NCI-H2081 treated with DMSO at 0.1 percent for 48 hours (cell line): ENCODE measurements at places on chromosomes 5 and 9.

- DNase-seq = no peak
These were observed 193.3 kb downstream of the SMC2 start for GRCh38 chr9:104287253-104287878.

DNA sequence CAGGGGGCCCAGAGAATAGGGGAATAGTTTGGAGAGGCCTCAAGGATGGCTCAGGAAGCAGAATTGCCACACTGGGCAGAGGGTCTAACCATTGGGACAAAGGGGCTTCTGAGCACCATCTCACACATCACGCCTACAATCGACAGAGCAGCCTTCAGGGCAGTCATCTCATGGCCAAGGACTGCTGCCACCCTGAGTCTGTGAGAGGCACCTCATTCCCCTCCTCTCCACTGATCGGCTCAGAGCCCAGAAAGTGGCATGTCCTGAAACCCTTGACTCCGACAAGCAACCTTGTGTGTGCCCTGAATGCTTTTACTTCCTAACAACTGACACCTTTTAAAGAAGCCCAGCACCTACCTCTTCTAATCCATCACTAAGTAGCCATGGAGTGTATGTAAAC is 128.9 kb upstream of the PTPN3 start:
- no peak for DNase-seq

- no peak for DNase-seq
These were observed 82.3 kb downstream of the PTCD2 start for GRCh38 chr5:72402381-72402890.

DNA sequence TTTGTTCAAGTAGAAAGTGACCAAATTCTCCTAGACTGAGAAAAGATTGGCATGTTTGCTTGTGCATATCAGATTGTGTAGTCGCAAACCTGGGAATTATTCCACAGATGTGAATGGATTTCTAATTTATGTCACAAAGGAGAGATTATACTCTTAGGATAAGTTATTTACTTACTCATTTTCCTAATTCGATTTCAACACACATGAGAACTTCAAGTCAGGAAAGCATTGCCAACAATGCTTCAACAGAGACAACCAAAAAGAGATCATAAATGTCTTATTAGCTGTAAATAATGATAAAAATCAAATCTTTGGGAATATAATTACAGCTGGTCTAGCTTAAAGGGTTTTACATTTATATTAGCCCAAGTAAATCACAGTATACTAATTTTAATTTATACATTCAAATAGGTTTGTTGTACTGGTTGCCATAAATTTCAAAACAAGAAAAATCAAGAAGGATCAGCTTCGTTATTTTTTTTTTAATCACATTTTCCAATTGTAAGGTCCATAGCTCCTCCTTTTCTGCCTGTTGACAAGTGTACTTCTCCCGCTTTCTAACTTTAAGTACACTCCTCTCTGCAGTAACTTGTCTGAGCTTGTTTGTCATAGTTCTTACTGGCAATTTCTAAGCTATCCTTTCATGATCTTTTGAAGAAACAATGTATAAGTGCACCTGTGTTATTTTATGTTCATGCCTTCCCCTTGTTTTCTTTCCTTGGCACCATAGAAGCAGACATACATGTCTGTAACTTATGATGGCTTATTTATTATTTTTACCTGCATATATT is 246.6 kb downstream of the DEPDC1B start:
- DNase-seq = no peak

- no peak for DNase-seq
These were observed 337.0 kb downstream of the PLK2 start for GRCh38 chr5:58122848-58123392.

DNA sequence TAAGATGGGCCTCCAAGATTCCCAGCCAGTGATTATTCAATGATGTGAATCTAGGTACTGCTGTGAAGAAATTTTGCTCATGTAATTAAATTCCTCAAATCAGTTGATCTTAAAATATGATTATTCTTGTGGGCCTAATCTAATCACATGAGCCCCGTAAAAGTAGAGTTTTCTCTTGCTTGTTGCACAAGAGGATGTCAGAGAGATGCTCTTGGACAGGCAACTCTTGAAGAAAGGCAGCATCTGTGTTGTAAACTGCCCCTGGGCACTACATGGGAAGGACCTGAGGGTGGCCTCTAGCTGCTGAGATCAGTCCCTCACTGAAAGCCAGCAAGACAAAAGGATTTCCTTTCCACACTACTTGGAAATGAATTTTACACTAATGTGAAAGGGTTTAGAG is 132.9 kb downstream of the TRPM3 start:
- DNase-seq = no peak

- no peak for DNase-seq
These were observed 18.8 kb downstream of the UGCG start for GRCh38 chr9:111915425-111915758.

DNA sequence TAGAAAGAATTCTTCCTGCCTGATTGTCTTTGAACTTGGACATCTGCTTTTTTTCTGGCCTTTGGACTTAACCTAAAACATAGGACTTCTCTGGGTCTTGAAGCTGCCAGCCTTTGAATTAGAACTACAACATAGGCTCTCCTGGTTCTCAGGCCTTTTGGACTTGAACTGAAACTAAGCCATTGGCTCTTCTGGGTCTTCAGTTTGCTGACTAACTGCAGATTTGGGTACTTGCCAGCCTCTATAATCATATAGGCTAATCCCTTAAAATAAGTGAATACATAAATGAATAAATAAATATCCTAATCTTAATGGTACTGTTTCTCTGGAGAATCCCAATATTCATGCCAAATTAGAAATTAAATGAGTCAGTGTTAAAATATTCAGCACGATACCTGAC is 473.4 kb upstream of the PAPPA start:
- DNase-seq = no peak

GRCh38 chr5:62386824-62387223 is 16.9 kb downstream of the DIMT1 start:
- DNase-seq = no peak

DNA sequence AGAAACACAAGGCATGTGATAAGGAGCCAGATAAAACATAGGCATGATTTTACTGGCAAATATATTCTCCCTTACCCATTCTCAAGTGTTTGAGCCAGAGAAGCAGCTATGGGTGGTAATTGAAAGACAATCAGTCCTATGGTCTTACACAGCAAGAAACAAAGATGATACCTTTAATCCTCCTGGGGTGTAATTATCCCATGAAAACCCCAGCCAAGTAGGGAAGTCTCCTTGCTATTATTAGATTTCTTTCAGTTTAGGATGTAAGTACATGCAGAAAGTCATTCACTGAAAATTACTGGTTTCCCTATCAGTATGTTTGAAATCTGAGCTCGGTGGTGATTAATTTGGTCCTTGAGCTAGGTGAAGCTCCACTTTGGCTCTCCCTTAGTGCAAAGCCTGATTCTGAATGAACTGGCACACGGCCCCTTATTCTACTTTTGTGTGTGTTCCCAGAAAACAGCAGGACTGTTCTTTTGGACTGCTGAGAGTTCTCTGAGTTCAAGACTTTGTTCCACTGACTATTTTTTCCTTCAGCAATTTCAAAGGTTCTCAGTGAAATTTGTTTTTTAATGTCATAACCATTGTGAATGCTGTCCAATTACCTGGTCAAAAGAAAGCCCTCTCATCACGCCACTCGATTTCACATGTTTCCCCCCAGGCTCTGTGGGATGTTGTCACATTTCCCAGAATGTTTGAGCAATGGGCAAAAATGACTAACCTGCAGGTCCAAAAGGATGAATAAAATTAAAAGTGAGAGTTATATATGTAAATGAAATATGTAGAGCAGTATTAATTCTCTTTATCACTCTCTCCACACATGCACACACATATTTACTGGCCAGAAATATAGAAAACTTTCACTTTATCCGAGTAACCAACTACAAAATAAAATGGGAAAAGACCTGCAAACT is 343.0 kb downstream of the RAB3C start:
- DNase-seq = peak; percentile 12

DNA sequence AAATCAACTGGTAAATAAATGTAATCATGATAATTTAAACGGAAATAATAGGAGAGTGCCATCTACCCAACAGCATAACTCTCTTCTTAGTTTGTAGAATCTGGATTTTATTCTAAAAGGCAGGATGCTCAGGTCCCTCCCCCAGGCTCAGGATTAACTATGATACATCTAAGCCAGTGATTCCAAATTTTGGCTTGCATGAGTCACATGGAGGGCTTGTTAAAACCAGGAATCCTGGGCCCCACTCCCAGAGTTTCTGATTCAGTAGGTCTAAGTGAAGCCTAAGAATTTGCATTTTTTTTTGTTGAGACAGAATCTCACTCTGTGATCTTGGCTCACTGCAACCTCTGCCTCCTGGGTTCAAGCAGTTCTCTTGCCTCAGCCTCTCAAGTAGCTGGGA is 62.3 kb upstream of the ZFR start:
- DNase-seq = no peak
